Fibroblast of the aortic adventitia (primary cell): ENCODE measurements at places on chromosomes 12 and 14.

GRCh38 chr12:123041042-123041531, 60.6 kb downstream of the ARL6IP4 start:
- no peak for DNase-seq

DNA sequence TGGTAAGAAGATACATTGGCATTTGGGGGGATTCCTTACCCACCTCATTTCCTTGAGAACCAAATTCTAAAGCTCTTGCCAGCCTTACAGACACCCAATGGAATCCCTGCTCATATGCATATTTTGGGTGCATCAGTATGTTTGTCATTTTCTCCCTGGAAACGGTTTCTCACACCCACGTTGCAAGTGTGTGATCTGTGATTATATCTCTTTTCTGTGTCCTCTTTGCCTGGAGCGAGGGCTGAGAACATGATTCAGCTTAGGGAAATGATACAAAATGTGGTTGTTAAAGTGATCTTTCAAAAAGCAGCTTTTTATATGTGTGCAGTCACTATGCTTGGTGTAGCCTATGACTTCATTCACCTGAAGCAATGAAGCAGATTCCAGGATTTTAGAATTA, 52.0 kb downstream of the KCNMB4 start:
- DNase-seq, result no peak

GRCh38 chr14:91059576-91060350, 678 bp downstream of the RPS6KA5 start:
- DNase-seq, result peak; percentile 15

DNA sequence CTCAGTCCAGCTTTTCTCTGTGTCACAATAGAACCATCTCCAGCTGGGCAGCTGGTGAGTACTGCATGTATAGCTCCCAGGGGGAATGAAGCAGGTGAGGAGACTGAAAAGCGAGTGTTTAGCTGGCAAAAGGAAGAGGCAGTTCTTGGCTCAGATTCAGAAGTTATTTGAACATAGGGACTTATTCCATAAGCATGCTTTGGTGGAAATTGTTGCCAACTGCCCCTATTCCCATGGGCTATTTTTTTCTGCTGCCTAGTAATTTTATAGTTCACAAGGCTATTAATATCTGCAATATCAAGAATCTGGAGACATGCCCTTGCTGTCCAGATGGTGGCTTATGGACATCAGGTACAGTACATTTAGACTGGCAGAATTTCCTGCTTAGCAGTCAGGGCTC, 1112.7 kb downstream of the LRFN5 start:
- DNase-seq, result no peak

DNA sequence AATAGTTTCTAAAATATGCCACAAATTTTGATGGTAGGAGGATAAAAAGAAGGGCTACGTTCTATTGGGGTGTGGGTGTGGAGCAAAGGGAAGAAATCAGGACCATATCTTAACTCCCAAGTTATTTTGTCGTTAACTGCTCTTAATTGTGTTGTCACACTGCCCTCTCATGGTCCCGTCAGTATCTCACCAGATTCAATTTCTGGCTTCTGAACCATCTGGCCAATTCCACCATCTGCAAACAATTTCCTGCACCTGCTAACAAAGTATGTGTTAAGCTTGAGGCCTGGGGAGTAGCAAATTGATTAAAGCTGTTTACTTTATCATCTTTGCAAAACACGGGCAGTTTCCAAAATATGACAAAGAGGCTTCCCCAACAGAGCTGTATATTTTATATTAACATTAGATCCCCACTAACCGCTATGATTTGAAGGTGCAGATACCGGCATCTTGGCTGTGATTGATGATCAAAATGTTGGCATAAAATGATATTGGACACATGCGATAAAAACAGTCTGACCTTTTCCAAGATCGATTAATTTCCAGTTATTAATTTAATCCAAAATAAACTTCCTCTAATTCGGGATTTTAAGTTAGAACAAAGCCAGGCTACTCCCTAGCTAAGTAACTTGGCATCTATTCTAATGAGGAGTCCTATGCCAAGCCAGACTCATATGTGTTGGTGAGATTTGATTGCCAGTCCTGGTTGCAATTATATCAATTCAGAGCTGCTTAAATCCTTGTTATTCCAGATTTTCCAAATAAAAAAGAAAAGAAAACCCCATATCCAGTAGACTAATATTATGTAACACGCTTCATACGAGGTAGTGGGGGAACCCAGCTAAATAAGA, 6.9 kb upstream of the DNM1L start:
- DNase-seq, result peak; percentile 92

DNA sequence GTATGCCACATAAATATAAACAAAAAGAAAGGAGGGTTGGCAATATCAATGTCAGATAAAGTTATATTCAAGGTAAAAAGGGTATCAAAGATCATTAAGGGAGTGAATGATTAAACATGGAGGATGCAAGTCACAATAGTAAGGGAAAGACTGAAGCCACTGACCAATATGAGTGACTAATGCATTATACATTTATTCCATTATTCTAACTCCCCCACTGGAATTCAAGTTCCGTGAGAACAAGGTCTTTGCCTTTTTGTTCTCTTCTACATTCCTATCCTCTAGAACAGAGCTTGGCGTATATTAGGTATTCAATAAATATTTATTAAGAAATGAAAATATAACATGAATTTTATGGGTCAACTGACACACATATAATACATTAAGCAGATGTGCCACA, 30.7 kb downstream of the MAP4K5 start:
- peak; percentile 82 for DNase-seq

DNA sequence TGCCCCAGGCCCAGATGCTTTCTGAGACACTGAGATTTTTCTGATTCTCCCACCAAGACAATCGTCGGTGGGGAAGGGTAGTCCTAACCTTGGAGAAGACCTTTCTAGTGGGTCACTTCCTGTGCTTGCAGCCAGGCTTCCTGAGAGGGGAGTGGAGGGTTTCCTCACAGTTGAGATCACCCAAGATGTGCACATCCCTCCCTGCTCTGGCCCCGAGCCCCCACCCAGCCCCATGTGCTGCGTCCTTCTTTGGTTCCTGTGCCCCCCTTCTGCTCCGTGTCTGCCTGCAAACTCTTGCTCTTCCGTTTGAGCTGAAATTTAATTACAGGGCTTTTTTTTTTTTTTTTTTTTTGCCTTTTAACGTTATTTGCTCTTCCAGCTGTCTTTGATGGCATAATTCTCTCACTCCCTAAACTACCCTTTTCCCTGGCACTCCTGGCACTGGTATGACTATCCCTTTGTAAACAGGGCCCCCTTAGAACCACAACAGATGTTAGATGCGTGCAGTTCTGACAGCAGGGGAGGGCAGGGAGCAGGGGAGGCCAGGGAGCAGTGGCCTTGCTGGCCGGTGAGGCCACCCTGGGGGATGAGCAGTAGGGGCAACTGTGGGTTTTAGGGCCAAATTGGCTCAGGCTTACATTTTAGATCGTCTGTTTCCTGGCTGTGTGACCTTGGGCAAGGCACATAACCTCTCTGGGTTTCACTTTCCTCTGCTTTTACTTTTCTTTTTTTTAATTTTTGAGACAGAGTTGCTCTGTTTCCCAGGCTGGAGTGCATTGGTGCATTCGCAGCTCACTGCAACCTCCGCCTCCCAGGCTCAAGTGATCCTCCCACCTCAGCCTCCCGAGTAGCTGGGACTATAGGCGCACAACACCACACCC, 144.5 kb downstream of the PHETA1 start:
- no peak for DNase-seq

- DNase-seq, result no peak
Observed at GRCh38 chr12:3775385-3776035, 22.6 kb upstream of the CRACR2A start.

DNA sequence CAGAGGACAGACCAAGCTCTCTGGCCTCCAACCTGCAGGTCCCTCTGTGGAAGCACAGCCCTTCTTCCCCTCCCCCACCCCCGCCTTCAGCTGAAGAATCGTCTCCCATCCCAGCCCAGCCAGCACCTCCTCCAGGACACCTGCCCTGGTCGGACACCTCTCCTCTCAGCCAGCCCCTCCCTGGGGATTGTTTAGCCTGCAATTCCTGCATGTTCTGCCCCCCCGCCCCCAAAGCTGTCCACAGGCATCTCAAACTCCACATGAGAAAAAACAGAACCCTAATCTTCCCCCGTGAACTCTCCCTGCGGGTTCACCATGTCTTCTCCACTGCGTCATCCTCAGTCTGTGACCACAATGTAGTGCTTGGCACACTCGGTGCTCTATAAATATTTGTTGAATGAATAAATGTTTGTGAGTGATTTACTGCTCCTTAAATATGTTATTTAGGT, 24.1 kb downstream of the PRIMA1 start:
- peak; percentile 11 for DNase-seq

- DNase-seq, result no peak
Observed at GRCh38 chr14:104161602-104162367, 23.4 kb downstream of the KIF26A start.

DNA sequence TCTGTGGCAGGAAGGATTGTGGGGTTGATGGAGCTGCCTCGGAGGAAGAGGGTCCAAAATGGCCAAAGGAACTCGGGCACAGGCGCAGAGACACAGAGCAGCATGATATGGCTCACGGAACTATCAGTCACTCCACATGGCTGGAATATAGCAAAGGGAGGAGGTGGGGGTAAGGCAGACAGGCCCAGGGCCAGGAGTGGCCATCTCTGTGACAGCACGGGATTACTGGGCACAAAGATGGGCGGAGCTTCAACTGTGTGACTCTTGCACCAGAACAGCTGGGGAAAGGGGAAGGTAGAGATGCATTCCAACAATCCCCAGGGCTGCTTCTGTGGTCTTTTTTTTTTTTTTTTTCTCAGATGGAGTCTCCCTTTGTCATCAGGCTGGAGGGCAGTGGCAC, 24.8 kb upstream of the EML1 start:
- peak; percentile 39 for DNase-seq

GRCh38 chr12:75707983-75708382, 196.6 kb upstream of the KRR1 start:
- DNase-seq, result no peak

GRCh38 chr12:6613776-6614512, 6.8 kb upstream of the CHD4 start:
- peak; percentile 99 for DNase-seq

- DNase-seq, result no peak
Observed at GRCh38 chr12:40970320-40970907, 217.7 kb upstream of the PDZRN4 start.

- no peak for DNase-seq
Observed at GRCh38 chr14:93014058-93015023, 91.4 kb downstream of the CHGA start.

DNA sequence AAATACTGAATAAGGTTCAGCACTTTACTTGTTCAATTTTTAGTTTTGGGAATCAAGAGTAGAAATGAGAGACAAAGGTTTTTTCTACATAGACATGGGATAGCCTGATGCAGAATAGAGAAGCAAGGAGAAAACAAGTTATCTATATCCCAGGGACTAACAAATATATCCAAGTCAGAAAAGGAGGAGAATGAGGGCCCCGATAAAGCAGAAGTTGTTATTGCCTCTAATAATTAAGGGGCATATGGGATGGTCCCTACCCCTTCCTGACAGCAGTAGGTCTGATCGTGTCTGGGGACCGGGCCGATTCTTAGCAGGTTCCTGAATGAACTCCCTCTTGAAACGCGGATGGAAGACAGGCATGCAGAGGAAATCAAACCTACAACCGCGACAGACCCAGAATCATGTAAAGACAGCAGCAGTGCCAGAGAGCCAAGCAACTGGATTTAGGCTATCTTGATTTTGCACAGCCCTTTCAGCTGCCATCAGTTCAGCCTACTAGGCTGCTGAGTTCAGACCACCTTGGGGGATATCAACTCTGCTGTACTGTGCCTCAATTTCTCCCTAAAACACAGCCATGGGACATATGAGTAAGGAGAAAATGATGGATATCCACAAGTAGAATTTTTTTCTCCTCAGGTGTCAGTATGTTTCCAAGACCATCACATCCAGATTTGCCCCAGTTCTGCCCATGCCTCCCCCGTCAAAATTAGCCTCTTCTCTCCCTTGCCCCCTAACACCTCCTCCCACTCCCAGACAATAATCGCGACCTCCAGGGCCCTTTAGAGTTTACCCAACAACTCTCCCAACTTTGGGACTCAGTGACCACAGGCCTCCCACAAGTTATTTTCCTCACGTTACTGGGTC, 706 bp downstream of the PRMT5 start:
- DNase-seq, result no peak

DNA sequence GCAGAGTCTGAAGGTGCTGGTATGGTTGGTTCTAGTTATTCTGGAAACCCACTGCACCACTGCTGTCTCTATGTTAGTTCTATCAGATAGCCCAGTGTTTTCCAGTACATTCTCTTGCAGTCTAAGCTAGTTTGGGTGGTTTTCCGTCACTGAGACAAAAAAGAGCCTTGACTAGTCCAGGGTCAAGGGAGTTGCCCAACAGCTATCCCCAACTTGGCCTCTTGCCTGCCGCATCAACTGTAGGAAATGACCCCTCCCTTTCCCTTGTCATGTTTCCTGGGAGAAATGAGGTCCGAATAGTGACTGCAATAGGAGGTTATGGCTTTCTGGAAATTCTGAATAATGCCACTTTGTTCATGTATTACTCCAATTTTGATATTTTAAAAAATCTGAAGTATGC, 160.4 kb downstream of the EFCAB11 start:
- peak; percentile 28 for DNase-seq

DNA sequence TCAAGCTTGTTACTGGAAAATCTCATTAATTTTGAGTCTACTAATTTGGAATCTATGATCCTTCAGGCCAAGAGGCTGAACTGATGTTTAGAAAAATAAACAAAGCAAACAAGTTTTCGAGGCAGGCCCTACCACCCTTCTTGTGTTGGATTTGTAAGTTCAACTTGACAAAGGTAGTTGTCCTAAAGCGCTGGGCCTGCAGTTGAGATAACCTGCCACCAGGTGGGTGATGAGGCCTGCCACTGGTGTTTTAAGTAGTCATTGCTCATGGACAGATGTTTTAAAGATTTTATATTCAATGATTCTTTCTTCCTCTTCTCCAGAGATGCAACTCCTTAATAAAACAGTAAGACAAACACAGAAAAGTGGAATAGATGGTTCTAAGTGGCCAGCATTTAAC, 19.4 kb downstream of the ACVRL1 start:
- DNase-seq, result peak; percentile 55

DNA sequence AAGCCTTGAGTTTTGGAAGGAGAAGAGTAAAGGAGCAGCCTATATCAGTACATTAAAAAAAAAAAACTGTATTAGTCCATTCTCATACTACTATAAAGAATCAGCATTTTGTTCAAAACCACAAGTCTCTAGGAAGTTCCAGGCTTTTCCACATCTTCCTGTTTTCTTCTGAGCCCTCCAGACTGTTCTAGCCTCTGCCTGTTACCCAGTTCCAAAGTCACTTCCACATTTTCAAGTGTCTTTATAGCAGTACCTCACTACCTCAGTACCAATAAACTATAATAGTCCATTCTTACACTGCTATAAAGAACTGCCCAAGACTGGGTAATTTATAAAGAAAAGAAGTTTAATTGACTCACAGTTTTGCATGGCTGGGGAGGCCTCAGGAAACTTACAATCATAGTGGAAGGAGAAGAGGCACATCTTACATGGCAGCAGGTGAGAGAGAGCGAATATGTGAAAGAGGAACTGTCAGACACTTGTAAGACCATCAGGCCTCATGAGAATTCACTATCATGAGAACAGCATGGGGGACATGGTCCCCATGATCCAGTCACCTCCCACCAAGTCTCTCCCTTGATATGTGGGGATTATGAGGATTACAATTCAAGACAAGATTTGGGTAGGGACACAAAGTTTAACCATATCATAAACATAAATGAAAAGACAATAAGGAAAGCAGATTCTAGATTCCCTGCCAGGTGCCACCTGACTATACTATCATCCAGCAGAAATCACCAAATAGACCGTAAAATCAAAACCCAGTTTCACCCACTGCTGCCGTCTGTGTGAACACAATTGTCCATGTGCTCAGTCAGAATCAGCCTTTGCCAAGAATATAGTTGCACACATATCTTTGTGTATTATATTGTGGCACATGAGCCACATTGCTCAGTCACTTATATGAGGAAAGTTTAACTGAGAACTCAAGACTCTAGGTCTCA, 27.8 kb downstream of the TOGARAM1 start:
- no peak for DNase-seq
